ENCODE measurements at places on chromosomes 5 and 9.

DNA sequence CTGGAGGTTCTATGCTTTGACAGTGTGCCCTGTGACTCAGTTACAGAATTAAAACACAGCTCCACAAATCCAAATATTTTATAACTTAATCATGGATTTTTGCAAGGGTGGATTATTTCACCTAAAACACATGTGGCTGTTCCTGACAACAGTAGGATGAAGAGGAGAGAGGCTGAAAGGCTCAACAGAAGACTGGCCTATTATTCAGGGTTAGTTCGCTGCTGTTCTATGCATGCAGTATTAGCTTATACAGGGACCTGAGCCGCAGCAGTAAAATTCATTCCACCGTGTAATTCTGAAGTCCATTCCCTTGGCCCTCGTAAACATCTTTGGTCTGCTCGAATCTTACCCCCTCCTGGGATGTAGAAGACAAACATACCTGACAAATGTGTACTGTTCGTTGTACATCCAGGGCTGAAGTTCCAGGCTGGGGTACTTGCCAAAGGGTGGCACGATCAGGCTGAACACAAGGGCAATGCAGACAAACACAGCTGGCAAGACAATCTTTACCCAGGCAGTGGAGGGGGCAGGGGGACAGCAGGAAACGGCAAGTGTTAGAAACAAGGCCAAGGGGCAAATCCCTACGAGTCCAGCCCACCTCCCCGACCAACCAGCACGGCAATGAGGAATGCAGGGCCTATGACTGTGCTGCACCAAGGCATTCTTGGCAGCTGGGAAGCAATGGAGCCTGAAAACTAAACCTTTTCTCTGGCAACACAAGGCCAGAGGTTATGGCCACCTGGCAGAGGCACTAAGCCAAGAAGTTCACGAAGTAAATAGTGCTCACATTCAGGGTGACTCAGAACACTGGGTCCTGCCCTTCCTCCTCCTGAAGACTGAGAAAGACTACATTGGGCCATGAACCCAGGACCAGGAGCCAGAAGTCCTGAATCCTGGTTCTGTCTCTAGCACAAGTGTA is 46.8 kb downstream of the NIPSNAP3B start:
- peak; percentile 26 for DNase-seq

DNA sequence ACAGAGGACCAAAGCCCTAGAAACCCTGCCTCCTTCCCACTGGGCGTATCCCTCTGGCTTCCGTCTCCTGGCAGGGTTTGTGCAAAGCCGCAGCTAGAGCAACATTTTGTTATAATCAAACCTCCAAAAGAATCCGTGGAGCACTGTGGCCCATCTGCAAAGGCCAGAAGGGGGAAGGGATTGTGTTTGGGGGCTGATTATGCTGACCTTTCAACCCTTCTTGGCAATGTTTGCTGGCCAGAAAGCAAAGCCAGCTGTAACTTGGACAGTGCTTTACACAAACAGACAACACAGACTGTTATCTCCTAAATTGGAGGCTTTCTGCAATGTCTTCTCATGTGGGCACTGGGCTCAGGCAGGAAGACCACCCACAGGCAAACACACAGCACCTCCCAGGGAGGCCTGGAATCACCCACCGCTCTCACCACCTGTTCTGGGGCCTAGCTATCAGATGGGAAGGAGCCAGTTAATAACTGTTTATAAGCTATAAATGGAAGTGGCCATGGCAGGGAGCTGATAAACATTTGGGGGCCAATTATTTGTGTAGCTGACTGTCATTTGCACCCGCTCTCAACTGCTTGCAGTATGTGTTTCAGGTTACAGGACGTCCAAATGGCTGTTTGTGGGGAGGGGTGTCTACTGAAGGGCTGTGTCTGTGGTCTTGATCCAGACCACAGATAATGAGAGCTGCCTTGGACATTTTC is 121.6 kb upstream of the ERCC6L2 start:
- no peak for DNase-seq

DNA sequence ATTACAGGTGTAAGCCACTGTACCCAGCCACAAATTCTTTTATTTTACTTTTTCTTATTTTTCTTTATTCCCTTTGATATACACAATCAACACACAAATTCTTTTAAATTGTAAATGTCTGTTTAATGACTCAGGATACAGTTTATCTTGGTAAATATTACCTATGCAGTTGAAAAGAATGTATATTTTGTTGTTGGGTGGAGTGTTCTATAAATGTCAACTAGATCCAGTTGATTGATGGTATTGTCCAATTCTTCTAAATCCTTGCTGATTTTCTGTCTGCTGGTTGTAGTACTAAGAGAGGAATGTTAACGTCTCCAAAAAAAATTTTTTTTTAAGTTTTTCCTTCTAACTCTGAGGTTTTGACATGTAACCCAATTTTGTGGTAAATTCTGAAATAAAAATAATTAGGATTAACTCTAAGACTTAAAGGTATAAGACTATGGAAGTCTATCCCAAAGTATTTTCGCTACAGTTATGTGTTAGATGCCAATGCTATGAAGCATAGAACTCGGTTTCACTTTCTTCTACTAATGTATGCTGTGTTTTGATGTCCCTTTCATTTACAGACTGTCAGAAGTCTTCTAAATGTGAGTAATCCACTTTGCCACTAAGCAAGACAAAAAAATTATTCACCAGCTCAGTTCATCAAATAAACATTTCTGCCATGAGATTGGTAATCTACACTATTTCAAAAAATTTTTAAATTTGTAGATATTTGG is 720.2 kb upstream of the C9orf72 start:
- no peak for DNase-seq

DNA sequence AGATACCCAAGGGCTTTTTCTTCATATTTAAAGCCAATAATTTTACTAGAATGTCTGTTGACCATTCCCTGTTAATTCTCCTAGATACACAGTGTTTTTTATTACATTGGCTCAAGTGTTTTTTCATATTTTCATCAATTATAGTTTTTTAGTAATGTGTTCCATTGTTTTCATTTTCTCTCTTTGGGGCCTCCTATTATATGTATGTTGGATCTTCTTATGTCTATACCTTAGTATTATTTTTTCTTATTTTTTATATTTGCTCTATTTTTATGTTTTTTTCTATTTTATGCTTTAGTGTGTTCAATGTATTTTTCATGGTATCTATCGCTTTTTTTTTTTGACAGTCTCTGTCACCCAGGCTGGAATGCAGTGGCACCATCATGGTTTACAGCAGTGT is 7.5 kb downstream of the KIAA1958 start:
- no peak for DNase-seq

GRCh38 chr5:68245319-68245718 is 29.8 kb downstream of the PIK3R1 start:
- no peak for DNase-seq

DNA sequence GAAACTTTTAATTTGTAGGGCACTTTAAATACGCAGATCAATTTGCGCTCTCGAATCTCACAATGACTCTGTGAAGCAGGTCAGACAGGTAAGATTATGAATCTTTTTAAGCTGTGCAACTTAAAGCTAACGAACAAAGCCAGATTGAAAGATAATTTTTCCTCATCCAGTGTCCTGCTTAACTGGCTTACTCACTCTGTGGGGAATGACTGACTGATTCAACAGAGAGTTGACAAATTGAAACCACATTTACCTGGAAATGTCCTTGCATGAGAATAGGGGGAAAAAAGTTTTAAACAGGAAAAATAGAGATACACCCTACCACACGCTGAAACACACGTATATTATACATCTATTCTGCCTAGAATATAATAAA is 187.9 kb downstream of the MAN2A1 start:
- no peak for DNase-seq

DNA sequence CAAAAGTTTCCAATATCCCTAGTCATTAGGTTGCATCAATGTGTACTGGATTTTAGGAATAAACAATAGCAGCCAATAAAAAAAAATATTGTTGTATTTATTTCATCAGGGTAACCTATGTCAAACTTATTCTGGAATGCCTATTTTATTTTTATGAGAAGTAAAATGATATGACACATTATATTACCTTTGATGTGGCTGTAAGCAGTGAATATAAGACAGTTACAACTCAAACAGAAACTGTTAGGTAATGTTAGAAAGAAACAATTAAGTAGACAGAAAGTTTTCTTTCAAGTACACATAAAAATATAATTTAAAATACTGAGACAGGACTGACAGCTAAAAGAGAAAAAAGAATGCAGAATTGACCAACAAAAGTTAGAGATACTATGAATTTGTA is 65.5 kb downstream of the GNG10 start:
- DNase-seq: no peak

- DNase-seq: no peak
Observed at GRCh38 chr9:113372059-113372458, 4.7 kb downstream of the HDHD3 start.

DNA sequence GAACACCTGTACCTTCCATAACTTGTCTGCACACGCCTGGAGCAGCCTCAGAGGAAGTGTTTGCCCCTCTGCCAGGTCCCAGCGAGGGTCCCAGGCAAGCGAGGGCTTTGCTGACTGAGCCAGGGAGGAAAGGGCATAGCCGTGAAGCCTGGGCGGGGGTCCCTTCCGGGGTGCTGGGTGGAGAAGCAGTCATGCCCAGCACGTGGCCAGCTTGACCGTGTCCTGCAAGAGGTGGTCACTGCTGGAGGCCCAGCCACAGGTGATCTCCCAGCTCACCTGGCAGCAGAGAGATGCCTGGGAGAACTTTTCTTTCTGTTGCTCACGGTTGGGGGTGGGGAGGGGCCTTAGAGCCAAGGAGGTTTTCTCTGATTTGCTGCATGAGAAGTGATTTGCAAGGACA is 195.3 kb downstream of the CACNA1B start:
- no peak for DNase-seq

GRCh38 chr5:164934039-164934438 is 1428.6 kb downstream of the MAT2B start:
- DNase-seq: no peak

- DNase-seq: peak; percentile 92
Observed at GRCh38 chr5:55030220-55030619, 6.2 kb downstream of the GZMK start.

DNA sequence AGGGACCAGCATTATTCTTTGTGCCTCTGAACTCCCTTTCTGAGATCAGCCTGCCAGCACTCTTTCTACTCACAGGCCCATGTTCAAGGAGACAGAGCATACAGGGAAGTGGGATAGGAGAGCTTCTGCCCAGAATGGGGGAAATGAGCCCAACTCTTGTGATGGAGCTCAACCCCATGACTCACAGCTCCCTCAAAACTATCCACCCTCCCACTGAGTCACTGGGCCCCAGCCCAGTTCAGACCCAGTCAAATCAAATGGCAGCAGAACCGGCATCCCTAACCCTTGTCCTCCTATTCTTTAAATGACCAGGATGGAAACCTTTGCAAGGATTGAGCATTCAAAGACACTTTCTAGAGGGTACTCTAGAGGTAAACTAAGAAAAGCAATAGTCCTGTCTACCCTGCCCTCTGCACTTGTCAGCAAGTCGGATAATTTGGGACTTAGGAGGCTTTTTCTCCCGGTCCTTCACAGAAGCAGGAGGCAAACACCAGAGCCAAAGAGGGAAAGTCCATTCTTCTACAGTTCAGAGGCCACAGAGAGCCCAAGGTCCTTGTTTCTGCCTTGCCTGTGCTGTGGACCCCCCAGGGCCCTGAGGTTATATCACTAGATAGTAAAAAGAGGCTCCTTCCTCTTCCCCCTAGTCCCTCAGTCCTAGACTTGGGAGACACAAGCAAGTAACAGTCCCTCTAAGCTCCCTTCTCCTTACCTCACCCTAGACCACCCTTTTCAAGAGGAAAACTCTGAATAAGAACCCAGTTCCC is 3.2 kb downstream of the ATOSB start:
- DNase-seq: no peak

DNA sequence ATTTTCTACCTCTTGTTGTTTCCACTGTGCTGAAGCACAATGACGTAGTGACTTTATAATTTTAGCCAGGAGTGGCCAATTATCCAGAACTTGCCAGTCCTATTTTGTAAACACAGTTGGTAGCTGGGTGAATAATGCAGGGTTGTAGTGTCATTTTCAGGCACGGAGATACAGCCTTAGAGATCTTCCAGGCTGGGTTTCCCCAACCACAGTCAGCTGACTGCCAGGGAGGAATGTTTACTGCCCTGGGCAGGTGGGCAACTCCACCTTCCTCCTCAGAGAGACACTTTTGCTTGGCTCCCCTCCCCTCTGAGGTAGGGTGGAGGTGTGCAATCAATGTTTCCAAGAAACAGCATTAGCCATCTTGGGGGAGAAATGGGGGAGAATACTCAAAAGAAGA is 228.1 kb upstream of the NR4A3 start:
- DNase-seq: no peak

DNA sequence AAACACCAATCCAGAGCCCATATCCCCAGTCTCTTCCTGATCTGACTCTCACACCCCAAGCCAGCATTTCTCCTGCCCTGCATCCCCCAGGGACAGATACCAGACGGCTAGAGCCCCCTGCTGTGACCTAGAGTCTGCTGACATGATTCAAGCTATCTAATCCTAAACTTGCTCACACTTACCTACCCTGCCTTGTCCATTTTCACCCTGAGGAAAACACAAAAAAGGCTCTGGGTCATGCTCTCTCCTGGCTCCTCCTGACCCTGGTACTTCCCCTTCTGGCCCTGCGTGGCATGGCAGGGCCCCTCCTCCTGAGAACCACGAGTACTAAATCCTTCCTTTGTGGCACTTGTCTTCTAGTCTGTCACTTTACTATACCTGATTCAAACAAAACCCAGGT is 2.8 kb upstream of the ARRDC1 start:
- DNase-seq: peak; percentile 77

DNA sequence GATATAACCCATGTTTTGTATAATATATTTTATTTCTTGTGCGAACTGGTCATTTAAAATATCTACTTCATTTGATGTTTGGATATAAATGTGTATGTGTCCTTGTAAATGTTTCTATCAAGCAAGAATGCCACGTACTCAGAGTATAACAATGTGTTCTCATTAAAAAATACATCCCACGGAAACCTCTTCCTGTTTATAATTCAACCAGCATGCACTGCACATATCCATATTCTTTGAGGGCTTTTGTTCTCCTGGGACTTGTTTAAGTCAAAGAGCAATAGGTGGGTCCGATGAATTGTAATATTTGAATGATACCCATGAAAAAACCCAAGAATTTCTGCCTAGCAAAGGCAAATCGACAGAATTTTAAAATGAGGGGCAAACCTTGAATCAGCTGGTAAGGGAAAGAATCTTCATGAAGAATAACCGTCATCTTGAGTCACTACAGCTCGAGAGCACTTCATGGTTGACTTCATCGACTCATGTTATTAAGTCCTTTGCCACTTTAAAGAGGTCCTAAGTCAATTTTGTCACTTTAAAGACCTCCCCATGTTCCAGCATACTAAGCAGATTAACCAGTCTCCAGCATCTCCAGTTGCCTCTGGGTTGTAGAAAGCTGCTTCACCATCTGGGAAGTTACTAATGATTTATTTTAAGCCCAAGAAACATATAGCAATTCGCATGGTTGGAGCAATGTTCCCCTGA is 80.6 kb downstream of the NPR3 start:
- DNase-seq: no peak

All from mesendoderm (in vitro differentiated cells).